ENCODE measurements at places on chromosomes 6 and 20.
A peak's percentile ranks its signal among the peaks of the same experiment; 100 is the strongest.

GRCh38 chr20:58075586-58076345 is 152.7 kb downstream of the ANKRD60 start:
- DNase-seq: no peak

- DNase-seq: peak; percentile 73
Observed at GRCh38 chr20:35303735-35304491, 11.7 kb upstream of the FAM83C start.

- no peak for DNase-seq
Observed at GRCh38 chr6:87551799-87552198, 38.0 kb downstream of the RARS2 start.

- no peak for DNase-seq
Observed at GRCh38 chr6:4351520-4352321, 216.3 kb upstream of the ECI2 start.

DNA sequence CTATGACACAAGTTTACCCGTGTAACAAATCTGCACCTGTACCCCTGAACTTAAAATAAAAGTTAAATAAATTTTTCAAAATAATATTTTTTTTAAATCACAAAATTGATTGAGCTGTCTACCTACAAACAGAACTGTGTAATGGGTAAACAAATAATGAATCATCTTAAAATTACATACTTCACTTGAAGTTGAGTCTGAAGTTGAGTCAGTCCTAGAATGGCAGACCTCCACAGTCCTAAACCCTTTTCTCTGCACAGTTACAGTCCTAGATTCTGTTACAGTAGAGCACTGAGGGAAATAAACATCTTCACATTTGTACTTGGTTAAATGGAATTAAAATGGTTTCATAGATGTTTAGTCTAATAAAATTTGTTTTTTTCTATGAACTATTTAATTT is 880.8 kb downstream of the PHF3 start:
- DNase-seq: no peak

DNA sequence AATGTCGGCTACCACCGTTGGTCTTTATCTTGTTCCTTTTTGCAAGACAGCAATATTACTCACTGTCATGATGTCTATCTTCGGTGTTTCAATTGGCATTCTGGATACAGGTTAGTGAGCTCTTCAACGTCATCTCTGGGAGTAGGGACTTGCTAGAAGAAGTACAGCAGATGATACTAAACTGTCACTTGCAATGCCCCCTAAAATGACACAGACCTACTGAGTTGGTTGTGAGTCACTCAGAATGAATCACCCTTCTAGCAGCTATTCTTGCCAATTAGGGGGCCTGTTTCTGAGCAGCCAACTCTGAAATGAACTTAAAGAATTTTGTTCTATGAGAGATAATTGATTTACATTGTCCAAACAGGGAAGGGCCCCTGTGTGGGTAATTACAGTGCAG is 176.5 kb downstream of the SLC16A10 start:
- no peak for DNase-seq

- peak; percentile 75 for DNase-seq
Observed at GRCh38 chr20:32252189-32252588, 25.3 kb upstream of the KIF3B start.

- no peak for DNase-seq
Observed at GRCh38 chr20:24736844-24737211, 212.2 kb upstream of the CST7 start.

DNA sequence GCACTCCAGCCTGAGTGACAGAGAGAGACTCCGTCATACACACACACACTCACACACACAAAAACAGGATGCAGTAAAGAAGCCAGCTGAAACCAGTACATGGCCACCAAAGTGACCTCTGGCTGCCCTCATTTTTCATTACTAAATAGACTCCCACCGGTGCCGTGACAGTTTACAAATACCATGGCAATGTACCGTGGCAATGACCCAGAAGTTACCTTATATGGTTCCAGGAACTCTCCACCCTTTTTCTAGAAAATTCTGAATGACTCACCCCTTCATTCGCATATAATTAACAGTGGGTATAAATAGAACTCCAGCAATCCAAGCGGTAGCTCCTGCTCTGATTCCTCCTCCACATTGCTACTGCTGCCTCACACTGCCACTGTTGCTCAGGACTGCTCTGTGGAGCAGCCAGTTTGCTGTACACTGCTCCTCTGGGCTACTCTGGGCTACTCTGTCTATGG is 57.7 kb downstream of the SNX5 start:
- no peak for DNase-seq

DNA sequence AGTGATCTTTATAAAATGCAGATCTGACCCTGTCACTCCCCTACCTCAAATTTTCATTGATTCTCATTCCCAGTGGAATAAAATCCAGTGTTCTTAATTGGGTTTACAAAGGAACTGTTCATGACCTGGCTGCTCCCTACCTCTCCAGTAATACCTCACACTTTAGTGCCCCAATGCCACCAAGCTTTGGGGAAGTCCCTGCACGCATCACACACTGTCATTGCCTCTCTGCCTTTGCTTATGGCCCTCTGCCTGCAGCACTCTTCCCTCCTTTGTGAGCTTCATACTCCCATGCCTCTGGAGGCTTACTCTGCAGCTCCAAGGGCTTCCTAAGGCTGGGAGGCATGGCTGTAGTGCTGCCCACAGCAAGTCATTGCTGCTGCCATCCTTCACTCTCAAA is 57.4 kb downstream of the TMC2 start:
- DNase-seq: no peak

- DNase-seq: no peak
Observed at GRCh38 chr6:91358986-91359385, 772.1 kb upstream of the MAP3K7 start.

- DNase-seq: no peak
Observed at GRCh38 chr6:42688281-42688680, 34.1 kb downstream of the PRPH2 start.

DNA sequence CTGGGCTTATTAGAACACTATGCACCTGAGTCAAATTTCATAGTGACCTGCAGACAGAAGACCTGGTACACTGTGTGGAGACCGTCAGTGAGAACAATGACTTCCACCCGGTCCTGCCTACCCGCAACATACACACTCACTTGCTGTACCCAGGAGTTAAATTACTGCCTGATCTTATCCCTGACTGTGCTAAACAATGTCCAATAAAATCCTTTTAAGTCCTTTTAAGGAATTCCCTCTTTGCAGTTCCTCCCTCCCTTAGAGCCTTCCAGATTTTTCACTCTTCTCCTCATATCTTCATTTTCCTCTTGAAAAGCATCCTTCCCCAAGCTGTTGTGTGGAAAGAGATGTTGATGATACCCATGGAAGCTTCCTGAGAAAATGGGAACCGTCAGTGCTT is 3.4 kb upstream of the KCNG1 start:
- DNase-seq: no peak

DNA sequence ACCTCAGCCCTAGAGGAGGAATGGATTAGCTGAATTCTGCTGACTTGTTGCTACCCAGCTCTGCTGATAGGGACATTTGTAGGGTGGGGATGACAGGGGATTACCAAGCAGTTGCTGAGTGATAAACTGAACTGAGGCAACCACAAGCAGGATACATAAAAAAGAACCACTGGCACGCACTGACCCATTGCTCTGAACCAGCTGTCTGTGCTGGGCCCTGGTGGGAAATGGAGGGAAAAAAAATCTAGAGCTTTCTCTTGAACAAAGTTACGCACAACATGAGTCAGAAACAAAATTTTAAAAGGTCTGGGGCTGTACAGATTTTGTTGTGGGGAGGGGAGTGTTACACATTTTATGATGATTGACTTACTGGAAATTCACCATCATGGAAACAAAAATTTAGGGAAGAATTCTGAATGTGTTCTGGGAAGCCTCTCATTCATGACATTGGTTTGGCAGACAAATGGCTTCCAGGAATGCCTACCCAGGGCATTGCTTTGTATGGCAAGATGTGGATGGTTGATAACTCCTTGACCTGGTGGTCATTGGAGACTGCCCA is 37.7 kb downstream of the FOXO3 start:
- DNase-seq: no peak

GRCh38 chr6:30711758-30712380 is 5.2 kb downstream of the MDC1 start:
- DNase-seq: no peak

GRCh38 chr6:116145803-116146675 is 20.1 kb upstream of the COL10A1 start:
- no peak for DNase-seq

GRCh38 chr6:95091823-95092436 is 485.4 kb upstream of the MANEA start:
- DNase-seq: no peak

DNA sequence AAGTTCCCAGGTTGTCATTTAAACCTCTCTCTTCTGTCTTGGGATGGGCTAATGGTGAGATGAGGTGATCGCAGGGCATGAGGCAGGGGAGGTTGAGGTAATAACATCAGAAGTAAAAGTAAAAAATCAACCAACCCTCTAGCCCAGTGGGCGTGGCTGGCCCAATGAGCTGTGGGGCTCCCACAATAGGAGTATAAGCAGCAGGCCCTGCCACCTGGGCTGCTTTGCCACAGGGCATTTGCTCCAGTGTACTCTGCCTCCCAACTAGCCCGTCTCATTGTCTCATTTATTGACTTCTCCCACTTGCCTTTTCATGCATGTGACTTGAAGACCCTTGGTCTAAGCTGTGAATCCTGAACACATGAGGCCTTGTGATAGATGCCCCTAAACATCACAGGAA is 62.8 kb downstream of the PHACTR3 start:
- no peak for DNase-seq

DNA sequence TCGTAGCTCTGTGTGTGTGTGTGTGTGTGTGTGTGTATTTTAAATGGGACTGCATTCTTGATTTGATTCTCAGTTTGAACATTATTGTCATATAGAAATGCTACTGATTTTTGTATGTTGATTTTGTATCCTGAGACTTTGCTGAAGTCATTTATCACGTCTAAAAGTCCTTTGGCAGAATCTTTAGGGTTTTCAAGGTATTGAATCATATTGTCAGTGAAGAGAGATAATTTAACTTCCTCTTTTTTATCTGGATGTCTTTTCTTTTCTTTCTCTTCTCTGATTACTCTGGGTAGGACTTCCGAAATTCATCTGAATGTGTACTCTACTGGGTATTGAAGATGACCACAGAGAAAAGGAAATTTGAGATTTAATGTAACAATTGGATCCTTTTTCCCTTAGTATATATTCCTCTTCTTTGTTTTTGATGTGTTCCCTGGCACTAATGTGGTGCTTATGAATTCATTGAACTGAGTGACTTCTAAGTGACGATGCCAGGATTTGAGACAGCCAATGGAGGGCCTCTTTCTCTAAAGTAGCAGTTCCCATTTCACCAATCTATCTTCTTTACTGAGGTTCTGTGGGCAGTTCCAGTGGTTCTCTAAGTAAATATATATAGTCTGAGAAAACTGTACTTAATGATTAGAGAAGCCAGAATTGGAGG is 47.6 kb downstream of the TNFAIP3 start:
- DNase-seq: no peak

GRCh38 chr6:53112404-53112803 is 36.2 kb downstream of the GCM1 start:
- no peak for DNase-seq

- no peak for DNase-seq
Observed at GRCh38 chr6:104227508-104227907, 632.2 kb downstream of the HACE1 start.

DNA sequence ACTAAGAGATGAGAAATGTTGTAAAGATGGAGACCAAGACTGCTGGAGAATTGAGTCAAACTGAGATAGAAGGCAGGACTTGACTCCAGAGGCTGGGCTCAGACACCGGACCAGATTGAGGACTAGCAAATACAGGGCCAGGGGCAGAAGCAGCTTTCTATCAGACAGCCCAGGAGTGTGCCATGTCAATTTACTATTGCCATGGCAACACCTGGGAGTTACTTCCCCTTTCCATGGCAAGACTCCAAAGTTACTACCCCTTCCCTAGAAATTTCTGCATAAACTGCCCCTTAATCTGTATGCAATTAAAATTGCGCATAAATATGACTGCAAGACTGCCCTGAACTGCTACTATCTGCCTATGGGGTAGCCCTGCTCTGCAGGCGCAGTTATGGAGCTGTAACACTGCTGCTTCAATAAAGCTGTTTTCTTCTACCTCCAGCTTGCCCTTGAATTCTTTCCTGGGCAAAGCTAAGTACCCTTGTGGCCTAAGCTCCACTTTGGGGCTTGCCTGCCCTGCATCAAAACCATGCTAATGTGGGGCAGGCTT is 90.1 kb upstream of the EDN1 start:
- no peak for DNase-seq

DNA sequence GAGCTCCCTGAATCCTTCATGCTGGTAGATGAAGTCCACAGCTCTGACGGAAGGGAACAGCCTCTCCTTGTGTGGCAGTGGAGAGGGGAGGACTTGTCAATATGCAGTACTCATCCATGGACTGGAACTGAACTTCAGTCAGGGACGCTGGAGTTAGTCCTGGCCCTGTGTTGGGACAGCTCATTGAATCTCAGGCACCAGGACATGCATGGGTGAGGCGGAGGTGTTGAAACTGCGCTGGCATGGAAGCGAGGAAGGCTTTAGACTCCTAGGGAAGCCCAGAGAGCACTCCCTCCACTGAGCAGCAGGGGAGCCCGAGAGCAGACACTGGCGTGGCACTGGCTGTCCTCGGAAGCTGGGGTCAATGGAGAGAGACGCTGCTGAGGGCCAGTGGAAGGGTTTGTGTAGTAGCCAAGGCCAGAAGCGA is 161.3 kb upstream of the GGTLC1 start:
- DNase-seq: no peak

DNA sequence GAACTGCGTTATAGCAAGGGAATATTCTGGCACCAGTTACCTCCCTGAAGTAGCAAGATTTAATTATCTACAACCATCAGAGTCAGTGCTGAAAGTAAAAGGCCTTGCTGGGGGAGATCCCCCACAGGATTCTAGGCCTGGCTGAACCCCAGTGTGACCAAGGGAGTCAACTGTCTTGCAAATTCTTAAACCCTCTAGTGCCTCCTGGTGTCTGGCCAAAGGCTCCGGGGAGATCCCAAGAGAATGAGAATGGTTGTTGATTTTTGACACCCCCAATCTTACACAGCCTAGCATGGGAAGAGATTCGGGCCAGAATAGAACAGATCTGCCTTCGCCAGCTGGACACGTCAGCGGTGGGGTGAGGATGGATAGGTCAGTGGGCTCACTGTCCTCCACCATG is 179.4 kb downstream of the ERMARD start:
- DNase-seq: no peak
